Activated T-helper 1 cell treated with Interleukin-2 at 50 U/mL for 16 hours (primary cell): ENCODE measurements at places on chromosomes 7 and 10.

DNA sequence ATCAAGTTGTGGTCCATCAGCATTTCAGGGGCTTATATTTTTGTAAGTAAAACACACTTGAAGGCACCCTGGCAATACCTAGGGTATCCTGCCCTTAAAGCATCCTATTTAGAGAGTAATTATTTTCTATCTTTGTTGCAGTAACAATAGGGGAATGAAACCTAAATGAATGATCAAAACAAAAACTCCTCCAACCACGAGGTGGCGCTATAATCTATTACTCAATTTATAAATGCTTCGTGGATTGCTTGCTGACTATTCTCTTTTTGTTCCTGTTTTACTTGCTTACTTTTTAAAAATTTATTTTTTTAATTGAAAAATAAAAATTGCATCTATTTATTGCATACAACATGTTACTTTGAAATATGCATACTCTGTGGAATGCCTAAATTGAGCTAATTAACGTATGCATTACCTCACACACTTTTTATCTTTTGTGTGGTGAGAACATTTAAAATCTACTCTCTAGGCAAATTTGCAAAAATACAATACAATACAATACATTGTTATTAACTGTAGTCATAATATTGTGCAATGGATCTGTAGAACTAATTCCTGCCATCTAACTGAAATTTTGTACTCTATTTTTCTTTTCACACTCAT lies 147.7 kb upstream of the BMPER start:
- DNase-seq = no peak

GRCh38 chr7:18496341-18496700 lies 772 bp downstream of the HDAC9 start:
- DNase-seq = no peak

DNA sequence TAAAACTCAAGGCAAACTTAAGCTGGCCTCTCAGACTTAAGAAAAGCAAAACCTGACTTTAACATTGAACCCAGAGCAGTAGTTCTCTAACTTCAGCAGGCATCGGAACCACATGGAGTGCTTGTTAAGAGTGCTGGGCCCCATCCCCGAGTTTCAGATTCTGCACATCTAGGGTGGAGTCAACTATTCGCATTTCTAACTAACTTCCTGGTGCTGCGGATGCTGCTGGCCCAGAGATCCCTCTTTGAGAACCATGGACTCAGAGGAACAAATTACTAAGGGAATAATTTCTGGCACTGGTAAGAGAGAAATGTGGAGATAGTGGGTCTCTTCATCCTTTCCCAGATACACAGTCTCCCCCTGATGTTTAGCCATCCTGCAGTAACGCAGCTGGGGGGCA lies 14.6 kb upstream of the NPFFR1 start:
- no peak for DNase-seq

DNA sequence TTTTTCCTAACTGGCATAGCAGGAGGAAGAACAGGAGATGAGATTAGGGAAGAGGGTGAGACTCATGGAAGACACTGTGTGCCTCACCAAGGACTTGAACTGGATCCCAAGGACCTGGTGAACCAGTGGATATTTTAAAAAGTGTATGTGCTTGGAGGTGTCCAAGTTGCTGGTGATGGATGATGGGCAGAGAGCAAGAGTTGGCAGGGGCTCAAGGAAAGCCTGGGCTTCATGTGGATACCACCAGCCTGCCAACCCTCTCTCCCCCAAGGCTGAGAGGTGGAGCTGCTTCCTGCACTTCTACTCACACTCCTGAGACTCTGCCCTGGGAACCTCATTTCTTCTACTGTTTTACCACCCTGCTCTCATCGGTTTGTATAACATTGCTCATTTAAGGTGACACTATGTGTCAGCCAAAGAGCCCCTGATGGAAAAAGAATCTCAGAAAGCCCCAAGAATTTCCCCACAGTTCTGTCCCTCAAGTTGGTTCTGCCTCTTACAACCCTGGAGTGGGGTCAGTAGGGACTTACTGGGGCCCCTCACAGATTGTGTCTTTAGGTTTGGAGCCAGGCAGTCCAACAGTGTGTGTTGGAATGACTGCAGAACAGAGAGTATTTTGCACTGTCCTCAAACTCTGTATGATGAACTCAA lies 56.2 kb upstream of the PDCD4 start:
- no peak for DNase-seq

- DNase-seq = no peak
Measured at GRCh38 chr7:37083311-37084096, 359.2 kb upstream of the AOAH start.

DNA sequence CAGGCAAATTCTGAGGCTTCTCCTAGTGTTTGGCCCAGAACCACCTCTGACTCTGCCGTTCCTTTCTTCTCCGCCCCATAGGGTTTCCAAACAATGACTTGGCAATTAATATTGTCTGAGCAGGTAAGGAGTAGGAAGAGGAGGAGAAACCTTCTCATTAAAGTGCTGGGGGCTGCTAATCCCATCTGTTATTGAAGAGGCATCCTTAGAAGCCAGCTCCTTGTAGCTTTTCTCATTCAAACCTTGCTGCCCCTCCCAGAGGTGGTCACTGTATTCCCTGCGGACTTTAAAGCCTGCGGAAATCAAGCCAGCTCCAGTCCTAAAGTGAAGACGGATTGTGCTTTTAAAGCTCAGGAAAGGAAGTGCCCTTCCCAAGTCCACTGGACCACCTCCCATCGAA lies 1.4 kb upstream of the NKX1-2 start:
- DNase-seq = no peak

DNA sequence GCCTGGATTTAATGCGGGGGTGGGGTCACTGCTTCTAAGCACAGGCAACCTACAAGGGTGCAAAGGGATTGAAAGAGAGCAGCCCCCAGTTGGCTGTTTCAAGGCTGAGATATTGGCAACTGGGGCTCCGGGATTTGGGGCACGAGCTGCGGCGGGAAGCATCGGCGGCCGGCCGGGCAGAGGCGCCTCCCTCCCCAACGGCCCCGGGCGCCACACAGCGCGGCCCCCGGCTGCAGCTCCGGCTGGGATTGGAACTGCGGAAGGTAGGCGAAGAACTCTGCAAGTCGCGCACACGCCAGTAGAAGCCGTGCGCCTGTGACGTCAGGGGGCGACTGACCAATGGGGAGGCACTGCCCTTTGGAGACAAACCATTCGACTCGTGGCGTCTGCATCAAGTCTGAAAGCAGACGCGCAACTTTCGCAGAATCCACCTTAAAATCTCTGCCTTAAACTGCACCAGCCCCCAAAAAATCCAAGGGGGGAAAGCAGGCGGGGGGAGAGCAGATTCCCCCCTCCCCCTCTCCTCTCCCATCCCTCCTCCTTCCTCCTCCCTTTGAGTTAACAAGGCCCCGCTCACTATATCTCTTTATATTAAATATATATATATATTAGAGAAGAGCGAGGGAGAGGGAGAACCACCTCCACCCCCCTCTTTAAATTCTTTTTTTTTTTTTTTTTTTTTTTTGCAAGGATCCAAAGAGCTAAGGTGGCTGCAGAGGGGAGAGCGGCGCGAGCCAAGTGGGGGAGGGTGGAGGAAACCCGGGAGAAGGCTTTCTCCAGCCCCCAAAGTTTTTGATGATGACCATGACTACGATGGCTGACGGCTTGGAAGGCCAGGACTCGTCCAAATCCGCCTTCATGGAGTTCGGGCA lies at the start of gene DLX6:
DLX6 (plus strand) TSS at position 371 of the 872 bp plus-strand sequence; CDS start at position 796, 425 bp downstream.
- no peak for DNase-seq

GRCh38 chr10:69180525-69181204 lies 631 bp downstream of the SUPV3L1 start:
- DNase-seq = no peak

DNA sequence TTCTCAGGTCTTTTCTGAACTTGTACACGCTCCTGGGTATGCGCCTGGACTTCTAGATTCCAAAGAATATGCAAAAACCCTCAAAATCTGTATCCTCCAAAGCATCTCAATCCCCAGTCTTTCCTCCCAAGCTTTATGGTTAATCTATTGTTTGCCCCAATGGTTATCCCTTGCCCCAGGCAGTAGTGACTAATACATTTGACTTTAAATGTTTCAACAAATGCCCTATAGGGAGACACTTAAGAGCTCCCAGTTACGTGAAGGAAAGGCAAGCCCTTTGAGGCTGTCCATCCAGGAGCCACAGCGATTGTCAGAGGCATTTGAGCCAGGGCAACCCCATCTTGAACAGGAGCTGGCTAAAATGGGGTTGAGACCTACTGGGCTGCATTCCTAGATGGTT lies 12.7 kb upstream of the FOXL3 start:
- DNase-seq = no peak

- no peak for DNase-seq
Measured at GRCh38 chr7:136502162-136502561, 366.3 kb upstream of the CHRM2 start.

DNA sequence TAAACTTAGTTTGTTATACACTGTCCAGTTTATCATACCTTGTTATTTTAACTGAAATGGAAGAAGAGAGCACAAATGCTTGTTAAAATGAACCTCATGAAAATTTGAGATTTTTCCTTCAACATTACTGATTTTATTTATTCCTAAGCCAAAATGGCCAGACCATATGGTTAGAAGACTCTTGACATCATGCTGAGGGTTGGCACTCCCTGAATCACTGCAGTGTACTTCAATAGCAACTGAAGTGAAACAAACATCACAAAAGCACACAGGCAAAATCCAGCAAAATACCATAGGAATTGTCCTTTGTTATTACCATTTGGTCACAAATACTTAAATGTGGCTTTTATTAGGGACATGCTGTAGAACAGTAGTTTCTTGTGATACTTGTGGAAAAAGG lies 347.8 kb downstream of the NXPH1 start:
- DNase-seq = no peak

- no peak for DNase-seq
Measured at GRCh38 chr7:139249179-139249810, 18.3 kb downstream of the UBN2 start.

DNA sequence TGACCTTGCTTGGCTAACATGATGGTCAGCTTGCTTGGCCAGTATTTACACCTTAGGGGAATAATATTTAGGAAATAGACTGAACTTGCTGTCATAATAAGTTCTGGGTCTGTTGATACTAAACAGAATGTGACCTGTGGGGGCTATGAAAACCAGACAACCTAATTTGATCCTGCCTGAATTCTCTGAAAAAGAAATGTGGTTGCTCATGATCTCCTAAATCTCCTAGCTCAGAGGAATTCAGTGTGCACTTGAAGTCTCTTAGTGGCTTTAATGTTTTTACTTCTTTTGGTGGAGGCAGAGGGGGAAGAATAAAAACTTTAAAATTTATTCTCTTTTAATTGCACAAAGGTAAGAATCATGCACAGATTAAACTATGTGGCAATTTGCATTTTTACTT lies 205.2 kb downstream of the SEC23IP start:
- no peak for DNase-seq

GRCh38 chr7:76151932-76152331 lies 49.8 kb upstream of the SRRM3 start:
- no peak for DNase-seq

DNA sequence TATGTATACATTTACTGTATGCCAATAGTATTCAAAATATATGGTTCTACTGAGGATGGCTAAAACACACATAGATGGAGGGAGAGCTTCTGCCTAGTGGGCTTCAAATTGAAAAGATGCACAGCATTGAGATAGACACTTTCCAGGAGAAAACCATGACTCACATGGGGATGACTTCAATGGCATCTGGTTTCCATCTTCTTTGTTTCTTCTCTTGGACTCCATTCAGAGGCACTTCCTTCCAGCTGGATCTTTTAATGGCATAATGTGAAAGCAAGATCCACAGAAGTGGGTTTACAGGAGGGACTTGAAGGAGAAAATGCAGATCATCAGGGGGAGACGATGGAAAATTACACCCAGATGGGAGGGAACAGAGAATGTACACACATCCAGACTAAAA lies 84.9 kb downstream of the ZNF365 start:
- DNase-seq = no peak

- no peak for DNase-seq
Measured at GRCh38 chr10:100723770-100724530, 21.4 kb upstream of the PAX2 start.

- no peak for DNase-seq
Measured at GRCh38 chr7:50594734-50595485, 29.7 kb upstream of the DDC start.

DNA sequence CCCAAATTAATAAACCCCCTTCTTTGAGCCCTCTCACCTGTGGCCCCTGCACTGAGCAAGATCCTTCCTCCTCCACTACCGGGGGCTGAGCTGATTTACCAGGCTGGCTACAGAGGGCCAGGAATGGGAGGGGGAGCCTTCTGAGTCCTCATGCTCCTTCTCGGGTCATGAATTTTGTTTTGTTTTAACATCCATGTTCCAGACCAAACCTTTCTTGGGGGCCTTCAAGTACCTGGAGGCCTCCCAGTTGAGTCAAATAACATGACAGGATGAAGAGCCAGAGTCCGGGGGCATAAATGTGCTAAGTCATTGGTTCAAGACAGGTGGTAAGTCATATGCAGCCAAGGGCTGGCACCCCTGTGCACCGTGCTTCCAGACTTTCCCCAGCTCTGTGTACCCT lies 39.6 kb downstream of the AFAP1L2 start:
- DNase-seq = no peak

GRCh38 chr10:43125881-43126731 lies 12.1 kb upstream of the CSGALNACT2 start:
- no peak for DNase-seq

- DNase-seq = no peak
Measured at GRCh38 chr10:132606536-132607316, 69.1 kb downstream of the INPP5A start.

GRCh38 chr10:120042705-120043104 lies 150.2 kb downstream of the SEC23IP start:
- DNase-seq = no peak

DNA sequence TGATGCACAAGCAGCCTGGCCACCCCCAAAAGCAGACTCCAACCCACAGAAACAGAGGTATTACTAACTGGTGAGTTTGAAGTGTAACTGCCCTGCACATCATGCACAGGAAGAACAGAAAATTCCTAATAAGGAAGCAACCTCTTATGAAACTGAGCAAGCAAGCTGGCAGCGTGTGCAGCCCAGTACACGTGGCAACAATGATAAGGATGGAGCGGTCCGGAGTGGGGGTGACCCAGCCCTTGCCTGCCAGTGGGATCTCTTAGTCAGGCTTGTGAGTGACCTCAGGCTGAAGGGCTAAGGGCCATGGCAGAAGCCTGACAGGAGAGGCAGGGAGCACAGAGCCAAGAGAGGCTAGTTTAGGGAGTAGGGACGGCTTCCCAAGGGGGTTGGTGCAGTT lies 22.1 kb upstream of the AOAH start:
- no peak for DNase-seq

- no peak for DNase-seq
Measured at GRCh38 chr10:88565072-88565471, 18.0 kb downstream of the RNLS start.

- no peak for DNase-seq
Measured at GRCh38 chr10:15152556-15152955, 15.9 kb downstream of the NMT2 start.

GRCh38 chr10:107540981-107541380 lies 376.5 kb upstream of the SORCS1 start:
- no peak for DNase-seq

GRCh38 chr10:78118591-78118990 lies 84.9 kb downstream of the RPS24 start:
- no peak for DNase-seq
